ENCODE measurements at places on chromosomes 6 and 20.

GRCh38 chr20:20426655-20426907 is 58.7 kb downstream of the INSM1 start:
- DNase-seq, result no peak

DNA sequence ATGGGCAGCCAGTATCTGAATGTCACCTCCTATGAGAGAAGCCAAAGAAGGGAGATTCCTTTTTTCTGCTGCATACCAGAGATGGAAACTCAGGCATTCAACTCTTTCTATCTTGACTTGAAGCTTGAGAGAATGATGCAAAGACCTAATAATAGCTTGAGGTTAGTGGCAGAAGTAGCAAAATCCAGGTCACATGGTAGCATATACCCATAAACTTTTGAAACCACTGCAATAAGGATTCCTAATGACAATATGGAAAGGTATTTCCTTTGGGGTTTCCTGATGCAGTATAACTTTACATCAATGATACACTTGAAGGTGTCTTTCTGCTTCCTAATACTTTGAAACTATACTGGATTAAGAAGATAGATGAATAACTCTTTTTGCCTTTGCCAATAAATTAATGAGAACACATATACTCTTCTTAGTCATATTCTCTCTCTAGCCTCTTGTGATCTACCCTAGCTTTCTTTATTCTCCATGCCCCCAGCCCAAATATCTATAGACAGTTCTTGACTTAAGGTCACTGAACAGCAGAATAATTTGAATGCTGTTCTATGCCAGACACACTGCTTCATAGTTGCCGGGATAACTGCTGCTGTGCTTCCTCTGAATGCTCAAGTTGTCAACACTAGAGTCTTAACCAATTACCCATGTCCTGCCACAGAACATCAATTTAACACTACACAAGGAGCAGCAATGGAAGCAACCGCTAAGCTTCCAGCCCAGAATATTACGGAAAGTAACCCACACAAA is 155.5 kb upstream of the SIM1 start:
- DNase-seq, result peak; percentile 93

DNA sequence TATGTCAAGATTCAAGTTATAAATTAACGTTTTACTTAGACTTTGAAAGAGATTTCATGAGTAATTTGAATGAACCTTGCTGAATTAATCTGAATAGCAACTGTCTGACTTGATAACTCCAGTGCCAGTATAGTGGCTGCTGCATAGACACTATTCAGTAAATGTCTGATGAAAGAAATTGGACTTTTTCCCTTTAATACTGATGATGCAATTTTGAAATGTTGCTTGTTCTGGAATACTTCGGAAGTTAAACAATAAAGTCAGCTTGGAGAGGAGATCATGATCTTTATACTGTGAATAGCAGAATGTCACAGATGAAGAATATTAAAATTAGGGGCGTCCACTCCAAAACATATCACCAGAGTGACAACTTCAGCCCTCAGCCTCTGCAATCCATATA is 3.6 kb upstream of the PGBD1 start:
- no peak for DNase-seq

- no peak for DNase-seq
Measured at GRCh38 chr6:37368961-37369320, 15.2 kb downstream of the RNF8 start.

DNA sequence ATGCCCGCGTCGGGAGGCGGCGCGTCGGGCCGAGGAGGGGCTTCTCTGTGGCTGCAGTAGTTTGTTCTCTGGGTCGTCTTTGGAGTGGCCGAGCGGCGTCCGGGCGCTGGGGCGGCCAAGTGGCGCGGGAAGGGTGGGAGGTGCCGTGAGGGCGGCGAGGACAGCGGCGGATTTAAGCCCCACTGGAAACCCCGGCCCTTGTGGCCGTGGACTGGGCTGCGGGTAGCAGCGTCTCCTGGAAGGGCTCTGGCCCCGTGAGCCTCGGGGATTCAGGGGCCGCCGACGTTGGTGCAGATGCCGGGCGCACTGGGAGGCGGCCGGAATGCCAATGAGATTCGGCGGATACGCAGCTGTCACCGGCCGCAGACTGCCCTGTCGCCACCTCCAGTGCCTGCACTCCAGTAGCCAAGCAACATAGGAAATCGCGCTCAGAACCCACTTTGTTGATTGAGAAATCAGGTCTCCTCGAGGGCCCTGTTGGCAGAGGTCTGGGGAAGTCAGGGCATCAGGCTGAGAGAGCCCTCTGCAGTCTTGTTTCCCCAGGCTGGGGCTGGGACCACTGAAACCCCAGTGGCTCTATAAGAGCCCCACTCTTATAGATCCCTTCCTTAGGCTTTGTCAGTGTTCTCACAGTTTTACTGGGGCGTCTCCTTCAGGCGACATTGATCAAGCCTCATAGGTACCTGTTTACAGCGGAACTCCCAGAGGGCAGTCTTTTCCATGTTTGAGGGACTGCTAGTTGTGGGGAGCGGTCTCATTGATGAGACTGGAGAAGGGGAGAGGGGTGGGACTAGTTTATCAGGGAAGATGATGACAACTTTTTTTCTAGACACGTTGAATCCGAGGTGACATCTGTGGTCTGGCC is 642 bp downstream of the GZF1 start:
- DNase-seq, result no peak

DNA sequence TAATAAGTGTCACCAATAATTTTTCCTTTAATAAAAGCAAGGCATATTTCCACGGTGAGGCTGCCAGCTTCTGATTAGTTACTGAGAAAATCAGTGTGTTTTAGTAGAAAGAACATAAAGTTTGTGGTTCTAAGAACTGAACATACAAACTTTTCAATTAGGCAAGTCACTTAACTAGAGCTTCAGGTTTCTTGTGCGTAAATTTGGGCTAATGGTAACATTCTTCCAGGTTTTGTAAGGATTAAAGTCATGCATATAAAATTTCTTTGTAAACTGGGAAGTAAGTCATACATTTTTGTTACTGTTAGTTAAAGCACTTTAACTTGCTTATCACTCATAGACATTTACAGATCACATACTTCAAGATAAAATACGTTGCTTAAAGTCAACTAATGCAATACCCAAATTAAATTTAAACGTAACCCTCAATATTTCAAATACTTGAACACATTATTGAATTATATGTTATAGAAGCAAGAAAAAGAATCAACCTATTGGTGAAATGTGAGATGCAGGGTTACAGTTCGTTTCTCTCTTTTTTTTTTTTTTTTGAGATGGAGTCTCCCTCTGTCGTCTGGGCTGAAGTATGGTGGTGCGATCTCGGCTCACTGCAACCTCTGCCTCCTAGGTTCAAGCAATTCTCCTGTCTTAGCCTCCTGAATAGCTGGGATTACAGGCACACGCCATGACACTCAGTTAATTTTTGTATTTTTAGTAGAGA is 327.3 kb upstream of the NOX3 start:
- DNase-seq, result no peak

GRCh38 chr6:20851795-20852194 is 317.5 kb downstream of the CDKAL1 start:
- no peak for DNase-seq

- no peak for DNase-seq
Measured at GRCh38 chr6:163748886-163749285, 334.4 kb downstream of the QKI start.

- DNase-seq, result no peak
Measured at GRCh38 chr6:92810913-92811312, 608.4 kb downstream of the EPHA7 start.

GRCh38 chr6:145278163-145278807 is 457.0 kb downstream of the EPM2A start:
- DNase-seq, result no peak

- DNase-seq, result peak; percentile 77
Measured at GRCh38 chr6:157106487-157106886, 216.8 kb downstream of the TMEM242 start.

- peak; percentile 55 for DNase-seq
Measured at GRCh38 chr6:78492351-78493017, 374.9 kb upstream of the IRAK1BP1 start.

- no peak for DNase-seq
Measured at GRCh38 chr6:147177286-147177685, 26.9 kb upstream of the STXBP5 start.

- no peak for DNase-seq
Measured at GRCh38 chr6:28782113-28782673, 141.6 kb downstream of the TRIM27 start.

- no peak for DNase-seq
Measured at GRCh38 chr6:33132081-33132524, 56.3 kb downstream of the HLA-DPB1 start.

- no peak for DNase-seq
Measured at GRCh38 chr6:55778705-55779104, 96.7 kb downstream of the BMP5 start.

DNA sequence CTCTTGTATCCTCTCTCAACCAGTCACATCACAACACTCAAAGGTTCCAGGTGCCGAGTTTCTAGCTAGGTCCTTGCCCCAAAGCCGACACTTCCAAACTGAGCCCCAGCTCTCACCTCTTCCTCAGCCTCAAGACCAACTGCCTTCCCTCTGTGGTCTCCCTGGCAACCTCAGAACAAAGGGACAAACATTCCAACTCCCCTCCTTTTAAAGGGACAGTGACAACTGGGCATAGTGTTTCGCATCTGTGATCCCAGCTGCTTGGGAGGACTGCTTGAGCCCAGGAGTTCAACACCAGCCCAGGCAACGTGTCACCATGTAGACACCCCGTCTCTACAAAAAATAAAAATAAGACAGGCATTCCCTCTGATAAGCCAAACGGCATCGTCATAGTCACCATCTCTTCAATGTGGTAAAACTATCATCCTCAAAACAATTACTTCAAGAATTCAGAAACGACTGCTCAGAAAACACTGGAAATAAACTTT is 11.3 kb downstream of the DIDO1 start:
- DNase-seq, result no peak

DNA sequence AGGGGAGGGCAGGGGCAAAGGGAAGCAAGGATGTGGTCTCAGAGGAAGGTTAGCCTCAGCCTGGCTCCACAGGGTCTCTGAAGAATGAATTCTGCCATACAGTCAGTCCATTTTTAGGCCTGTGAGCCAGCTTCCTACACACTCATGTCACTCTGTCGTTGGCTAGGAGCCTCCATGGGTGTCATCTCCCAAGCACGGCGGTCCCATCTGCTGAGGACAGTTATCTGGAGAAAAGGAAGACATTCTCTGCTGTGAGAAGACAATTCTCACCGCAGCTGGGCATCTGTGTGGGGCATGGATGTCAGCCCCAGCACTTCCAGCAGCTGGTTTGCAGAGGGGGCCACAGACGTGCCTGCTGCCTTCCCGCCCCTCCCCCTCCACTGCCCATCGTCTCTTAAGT is 167.6 kb downstream of the LINC00237 start:
- no peak for DNase-seq

DNA sequence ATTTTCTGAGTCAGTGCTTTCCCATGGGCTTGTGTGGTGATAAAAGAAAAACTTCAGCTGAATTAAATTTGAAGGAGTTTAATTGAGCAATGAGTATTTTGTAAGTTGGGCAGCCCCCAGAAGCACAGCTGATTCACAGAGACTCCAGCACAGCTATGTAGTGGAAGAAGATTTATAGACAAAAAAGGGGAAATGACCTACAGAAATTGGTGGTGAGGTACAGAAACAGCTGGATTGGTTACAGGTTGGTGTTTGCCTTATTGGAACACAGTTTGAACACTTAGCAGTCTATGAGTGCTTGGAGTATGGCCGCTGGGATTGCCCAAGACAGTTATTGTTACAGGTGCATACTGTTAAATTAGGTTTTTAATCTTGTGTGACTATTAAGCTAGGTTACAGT is 96.9 kb upstream of the PTPRK start:
- DNase-seq, result no peak

DNA sequence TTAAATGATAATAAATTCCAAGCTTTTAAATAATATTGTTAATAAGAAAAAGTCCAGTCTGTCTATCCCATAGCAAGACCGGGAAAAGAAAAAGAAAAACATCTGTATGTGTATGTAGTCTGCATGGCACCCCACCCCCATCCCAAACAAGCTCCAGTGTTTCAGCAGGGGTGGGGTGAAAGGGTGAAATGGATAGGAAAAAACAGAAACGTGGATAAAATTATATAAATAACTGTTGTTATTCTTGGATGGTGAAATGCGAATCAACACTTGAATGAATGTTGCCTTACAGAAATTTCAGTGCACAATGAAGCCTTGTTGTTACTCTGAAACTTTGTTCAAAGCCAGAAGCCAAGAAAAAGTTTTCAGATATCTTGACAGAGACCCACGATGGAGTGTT is 31.4 kb downstream of the HAO1 start:
- no peak for DNase-seq

DNA sequence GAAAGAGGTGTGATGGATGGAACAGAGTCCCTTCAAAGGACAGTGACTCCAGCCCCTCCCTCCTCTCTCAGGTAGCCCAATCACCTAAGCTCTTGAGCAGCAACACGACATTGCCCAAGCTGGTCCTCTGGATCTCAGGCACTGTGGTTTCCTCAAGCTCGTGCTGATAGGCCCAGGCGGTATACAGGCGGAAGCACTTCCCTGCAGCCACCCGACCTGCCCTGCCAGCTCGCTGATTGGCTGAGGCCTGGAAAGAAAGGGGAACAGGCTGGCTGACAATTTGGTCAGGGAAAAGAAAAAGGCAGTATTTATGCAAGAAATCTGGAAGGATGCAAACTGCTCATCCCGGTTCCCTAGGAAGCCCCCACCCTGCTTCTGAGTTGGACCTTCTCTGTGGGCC is 9.6 kb downstream of the C6orf136 start:
- DNase-seq, result no peak

- no peak for DNase-seq
Measured at GRCh38 chr6:105278035-105278434, 98.2 kb upstream of the POPDC3 start.

DNA sequence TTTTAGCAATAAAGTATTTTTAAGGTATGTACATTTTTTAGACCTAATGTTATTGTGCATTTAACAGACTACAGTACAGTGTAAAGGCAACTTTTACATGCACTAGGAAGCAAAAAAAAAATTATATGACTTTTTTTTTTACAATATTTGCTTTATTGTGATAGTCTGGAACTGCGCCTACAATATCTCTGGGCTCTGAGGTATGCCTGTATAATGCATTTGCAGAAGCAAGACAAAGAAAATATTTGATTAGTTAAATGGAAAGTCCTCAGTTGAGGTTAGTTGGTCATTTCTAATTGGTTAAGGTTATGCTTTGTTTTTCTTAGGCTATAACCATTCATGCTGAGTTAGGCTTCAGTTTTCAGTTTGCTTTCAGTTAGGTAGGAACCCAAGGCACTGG is 46.9 kb upstream of the SMAP1 start:
- DNase-seq, result no peak

GRCh38 chr20:49765413-49765736 is 47.3 kb upstream of the SLC9A8 start:
- no peak for DNase-seq

GRCh38 chr6:27531772-27532459 is 59.0 kb upstream of the ZNF184 start:
- DNase-seq, result peak; percentile 50

- DNase-seq, result no peak
Measured at GRCh38 chr6:43240950-43241349, 2.3 kb upstream of the TTBK1 start.

DNA sequence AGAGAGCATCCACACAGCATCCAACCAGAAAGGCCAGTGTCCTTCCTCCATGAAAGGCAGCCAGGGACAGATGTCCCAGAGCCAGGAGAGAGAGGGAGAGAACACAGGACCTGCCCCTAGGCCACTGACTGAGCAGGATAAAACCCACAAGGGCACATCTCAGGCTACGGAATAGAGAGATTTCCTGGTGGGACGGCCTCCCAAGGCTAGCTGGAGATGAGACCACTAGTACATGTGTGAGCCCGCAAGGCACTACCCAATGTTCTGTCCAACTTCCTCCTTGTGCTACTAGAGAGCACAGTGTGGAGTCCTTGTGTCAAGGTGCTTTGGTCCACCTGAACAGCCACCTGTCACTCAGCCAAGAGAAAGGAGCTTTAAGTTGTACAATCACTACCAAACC is 44.2 kb downstream of the PLCG1 start:
- no peak for DNase-seq

- DNase-seq, result no peak
Measured at GRCh38 chr6:80527552-80528052, 421.1 kb downstream of the BCKDHB start.

Data from foreskin keratinocyte (primary cell).